ENCODE measurements at places on chromosomes 13 and 19.

- DNase-seq, result no peak
Observed at GRCh38 chr13:58329746-58330145, 698.2 kb downstream of the PCDH17 start.

GRCh38 chr13:113927661-113928581 lies 46.0 kb downstream of the C13orf46 start:
- no peak for DNase-seq

DNA sequence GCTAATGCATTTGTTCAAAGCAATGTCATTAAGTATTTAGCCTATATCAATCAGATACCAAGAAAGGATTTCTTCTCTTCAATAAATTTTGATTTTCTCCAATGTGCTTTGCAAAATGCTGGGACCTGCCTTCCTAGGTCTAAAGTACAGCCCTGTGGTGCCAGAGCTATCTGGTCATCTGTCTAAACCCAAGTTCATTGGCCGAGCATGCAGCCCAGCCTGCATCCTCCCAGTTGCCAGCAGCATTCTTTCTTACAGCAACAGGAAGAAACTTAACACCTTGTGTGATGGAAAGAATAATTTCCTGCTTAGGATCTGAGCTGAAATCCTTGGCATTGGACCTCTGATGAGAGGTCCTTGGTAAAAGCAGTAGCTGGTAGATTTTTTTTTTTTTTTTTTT lies 310.0 kb downstream of the RBM26 start:
- no peak for DNase-seq

DNA sequence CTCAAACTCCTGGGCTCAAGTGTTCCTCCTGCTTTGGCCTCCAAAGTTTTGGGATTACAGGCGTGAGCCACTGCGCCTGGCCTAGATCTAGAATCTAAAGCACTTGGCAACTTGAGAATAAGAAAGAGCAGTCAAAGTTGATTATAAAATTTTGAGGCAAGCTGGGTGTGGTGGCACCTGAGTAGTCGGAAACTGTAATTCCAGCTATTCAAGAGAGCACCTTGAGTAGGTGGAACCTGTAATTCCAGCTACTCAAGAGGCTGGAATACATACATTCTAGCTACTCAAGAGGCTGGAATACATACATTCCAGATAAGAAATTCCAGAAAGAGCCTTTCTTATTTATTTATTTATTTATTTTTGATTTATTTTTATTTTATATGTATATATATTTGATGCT lies 8.3 kb upstream of the NAA16 start:
- no peak for DNase-seq

- peak; percentile 3 for DNase-seq
Observed at GRCh38 chr13:49935171-49936074, 717 bp downstream of the SPRYD7 start.

DNA sequence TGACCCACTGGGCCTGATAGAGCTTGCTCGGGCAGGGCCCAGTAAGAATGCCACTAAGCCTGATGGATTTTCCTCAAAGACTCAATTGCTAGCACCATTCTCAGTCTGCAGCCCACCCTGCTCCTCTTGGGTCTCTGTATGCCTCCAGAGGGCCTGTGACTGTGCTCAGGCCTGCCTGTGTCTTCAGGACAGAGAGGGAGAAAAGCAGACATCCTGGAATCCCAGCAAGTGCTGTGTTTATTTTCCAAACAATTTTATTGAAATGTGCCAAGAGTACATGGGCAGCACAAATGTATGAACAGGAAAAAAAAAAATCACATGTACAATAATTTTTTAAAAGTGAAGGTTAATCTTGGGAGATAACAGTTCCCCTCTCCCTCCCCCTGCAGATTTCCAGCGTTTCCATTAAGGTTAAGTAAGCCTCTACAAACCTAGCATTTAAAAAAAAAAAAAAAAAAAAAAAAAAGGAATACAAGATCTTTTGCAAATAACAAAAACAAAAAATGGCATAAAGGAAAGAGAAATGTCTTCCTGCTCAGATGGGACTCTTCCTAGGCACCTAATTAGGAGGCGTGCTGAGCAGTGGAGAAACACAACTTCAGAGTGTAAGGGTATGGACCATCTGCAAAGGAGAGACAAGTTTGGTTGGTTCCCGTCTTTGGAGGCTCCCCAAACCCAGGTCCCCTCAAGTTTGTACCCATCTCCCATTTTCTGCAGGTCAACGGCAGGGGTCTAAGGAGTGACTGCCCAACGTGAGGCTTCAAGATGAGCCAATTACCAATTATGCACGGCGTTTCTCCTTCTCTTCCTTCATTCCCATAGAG lies 4.8 kb upstream of the ECH1 start:
- no peak for DNase-seq

- no peak for DNase-seq
Observed at GRCh38 chr19:46081928-46082727, 41.3 kb upstream of the IGFL4 start.

- no peak for DNase-seq
Observed at GRCh38 chr19:7292950-7293761, 1.1 kb downstream of the INSR start.

- no peak for DNase-seq
Observed at GRCh38 chr13:107348471-107348870, 780.5 kb upstream of the ARGLU1 start.

DNA sequence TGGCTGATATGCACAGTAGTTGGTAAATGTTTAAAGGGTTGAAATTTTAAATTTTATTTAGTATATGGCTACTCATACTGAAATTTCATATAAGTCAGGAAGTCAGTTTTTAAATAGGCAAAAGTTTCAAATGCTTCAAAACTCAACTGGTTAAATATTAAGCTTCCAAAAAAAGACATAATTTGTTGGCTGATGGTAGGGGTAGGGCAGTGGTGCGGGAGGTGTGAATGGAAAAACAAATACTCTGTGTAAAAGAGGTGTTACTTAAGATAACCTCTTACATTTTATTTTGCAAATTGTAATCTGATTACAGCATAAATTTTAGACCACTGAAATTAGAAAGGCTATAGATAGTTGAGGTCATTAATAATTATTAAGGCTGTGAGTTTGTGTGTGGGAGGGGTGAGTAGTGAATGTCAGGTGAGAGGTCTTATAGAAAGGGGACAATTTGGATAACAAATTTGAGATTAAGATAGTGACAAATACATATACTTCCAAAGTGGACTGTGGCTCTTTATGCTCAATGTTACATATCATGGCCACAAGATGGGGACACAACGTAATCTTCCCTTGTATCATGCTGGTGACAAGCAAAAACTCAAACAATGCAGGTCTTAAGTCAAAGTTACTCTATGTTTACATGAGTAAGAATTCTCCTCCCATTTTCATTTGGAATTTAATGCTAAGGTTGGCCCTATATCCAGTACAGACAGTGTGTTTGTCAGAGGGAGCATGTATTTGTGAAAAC lies 36.6 kb upstream of the OXGR1 start:
- no peak for DNase-seq

GRCh38 chr19:2633693-2634075 lies 68.8 kb downstream of the GNG7 start:
- DNase-seq, result no peak

- no peak for DNase-seq
Observed at GRCh38 chr13:46749951-46750350, 47.0 kb downstream of the ESD start.

DNA sequence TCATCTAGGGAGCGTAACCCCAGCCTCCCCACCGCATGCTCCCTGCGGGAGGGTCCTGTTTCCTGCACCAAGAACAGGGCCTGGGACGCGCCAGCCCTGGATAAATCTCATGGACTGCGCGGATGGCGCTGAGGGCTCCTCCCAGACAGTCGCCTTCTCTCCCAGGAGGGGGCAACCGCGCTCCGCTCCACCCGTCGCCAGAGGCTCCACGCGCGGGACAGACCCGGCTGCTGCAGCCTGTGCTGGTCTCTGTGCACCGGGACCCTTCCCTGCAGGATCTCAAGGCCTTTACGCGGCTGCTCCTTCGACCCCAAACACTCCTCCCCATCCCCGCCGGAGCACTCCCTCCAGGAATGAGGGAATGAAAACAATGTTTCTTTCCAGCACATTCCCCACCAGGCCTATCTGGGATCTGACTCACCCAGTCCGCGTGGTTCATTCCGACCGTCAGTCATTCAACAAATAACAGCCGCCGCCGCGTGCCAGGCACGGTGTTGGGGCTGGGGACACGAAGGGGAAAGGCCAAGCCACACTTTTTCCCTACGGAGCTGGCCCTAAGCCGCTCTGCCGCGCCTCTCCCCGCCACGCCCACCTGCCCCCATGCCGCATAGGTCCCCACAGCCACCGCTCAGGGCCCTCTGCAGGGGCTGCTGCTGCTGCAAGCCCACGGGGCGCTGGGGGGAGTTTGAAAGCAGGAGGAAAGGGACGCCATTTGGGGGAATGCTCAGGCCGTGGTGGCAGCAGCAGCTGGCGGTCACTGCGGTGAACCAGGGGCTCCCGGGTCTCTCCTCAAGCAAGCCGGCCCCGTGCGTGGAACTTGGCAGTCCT lies 6.0 kb downstream of the PNMA8B start:
- no peak for DNase-seq

Measured in KG1 (cell line).